Transverse colon (tissue), 4 donors: ENCODE measurements at places on chromosomes 3 and 15. TPM values are rescaled to one million over a fixed set of nuclear protein-coding genes. Genes with fewer than 3 reads are reported as not detected.

Gene MTFMT
- total RNA-seq = 26.6 TPM

Gene PLOD2
- total RNA-seq = 102 TPM

Gene MYRIP
- total RNA-seq = 19.7 TPM

- no peak overlapping the region for H3K4me3 ChIP-seq
- no peaks in the 10 kb centered on the region for H3K36me3 ChIP-seq
- H3K27ac ChIP-seq = no peak overlapping the region
- DNase-seq = no peak
- no peaks in the 10 kb centered on the region for H3K27me3 ChIP-seq
Measured at GRCh38 chr3:176755552-176755951, 441.7 kb downstream of the TBL1XR1 start.

GRCh38 chr15:89539027-89539426 lies 36.2 kb upstream of the TICRR start:
- H3K4me1 ChIP-seq = no peaks in the 10 kb centered on the region
- H3K4me3 ChIP-seq = no peak overlapping the region
- DNase-seq = no peak
- no peaks in the 10 kb centered on the region for H3K36me3 ChIP-seq
- no peak overlapping the region for H3K27ac ChIP-seq

DNA sequence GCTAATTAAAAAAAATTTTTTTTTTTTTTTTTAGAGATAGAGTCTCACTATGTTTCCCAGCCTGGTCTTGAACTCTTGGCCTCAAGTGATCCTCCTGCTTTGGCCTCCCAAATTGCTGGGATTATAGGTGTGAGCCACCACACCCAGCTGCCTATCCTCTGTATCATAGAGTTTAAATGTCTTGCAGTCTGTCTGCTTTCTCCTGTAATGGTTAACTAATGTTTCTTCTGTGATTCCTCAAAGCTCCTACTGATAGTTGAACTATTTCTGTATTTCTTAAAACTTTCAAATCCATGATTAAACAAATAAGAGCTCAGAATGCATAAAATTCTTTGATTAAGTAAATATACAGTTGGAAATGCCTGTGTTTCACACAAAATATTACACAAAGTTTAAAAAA lies 115.4 kb upstream of the TPM1 start:
- DNase-seq = no peak
- no peaks in the 10 kb centered on the region for H3K27me3 ChIP-seq
- no peaks in the 10 kb centered on the region for H3K4me1 ChIP-seq
- no peak overlapping the region for H3K4me3 ChIP-seq
- H3K36me3 ChIP-seq = no peaks in the 10 kb centered on the region

DNA sequence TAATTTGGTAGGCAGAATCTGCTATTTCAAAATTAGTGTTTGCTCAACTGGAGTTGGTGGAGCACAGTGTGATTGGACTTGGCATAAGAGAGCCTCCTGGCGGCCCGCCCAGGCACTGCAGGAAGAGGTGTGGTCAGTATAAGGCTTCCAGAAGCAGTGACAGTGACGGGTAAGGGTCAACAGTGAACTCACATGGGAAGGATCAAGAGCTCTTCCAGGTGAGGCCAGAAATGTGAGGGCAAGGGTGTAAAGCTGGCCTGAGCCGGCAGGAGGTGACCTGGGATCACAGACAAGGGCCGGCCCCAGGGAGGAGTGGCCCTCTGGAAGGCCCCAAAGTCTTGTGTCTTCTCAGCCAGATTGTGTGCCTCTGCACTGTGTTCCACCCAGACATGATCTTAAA lies 93.2 kb upstream of the RNF7 start:
- H3K27me3 ChIP-seq = no peaks in the 10 kb centered on the region
- peak; percentile 87 for DNase-seq
- no peaks in the 10 kb centered on the region for H3K36me3 ChIP-seq
- peaks cover 7% of the 10 kb centered on the region for H3K4me1 ChIP-seq
